Naive B cell (primary cell): ENCODE measurements at places on chromosomes 7 and 10.
A peak's percentile ranks its signal among the peaks of the same experiment; 100 is the strongest.

DNA sequence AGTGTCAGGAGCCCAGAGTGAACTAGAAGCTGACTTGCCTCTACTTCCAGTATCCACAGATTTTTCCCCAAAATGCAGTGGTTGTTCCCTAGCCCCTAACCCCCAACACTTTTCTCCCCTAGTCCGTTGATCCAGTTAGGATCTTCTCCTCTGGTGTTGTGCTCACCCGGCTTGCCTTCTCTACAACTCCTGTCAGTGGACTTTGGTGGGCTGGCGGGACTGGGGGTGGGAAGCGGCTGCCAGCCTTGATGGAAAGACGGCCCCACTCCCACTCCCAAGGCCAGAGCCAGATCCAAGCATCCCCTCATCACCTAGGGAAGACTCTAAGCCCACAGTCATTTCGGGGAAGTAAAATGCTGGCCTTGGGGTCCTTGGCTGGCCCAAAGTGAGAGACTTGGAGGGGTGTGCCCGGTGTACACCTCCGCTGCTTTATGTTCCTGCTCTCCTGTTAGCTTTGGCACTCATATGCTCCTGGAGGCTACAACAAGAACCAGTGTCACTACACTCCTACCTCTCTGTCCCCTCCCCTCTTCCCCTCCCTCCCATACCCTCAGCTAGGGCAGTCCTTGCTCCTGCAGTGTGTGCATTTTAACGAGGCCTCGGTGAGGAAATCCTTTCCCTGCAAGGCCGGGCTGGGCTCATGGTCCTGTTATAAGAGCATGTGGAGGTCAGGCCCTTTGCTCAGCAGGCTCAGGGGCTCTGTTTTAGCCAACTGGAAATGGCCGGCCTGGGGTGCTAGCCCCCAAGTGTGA lies 930 bp upstream of the HOXA10 start:
- H3K36me3 ChIP-seq: no peaks in the 10 kb centered on the region
- DNase-seq: no peak
- peak overlapping the region; percentile 76 for H3K4me3 ChIP-seq
- peaks cover 65% of the 10 kb centered on the region for H3K27me3 ChIP-seq

DNA sequence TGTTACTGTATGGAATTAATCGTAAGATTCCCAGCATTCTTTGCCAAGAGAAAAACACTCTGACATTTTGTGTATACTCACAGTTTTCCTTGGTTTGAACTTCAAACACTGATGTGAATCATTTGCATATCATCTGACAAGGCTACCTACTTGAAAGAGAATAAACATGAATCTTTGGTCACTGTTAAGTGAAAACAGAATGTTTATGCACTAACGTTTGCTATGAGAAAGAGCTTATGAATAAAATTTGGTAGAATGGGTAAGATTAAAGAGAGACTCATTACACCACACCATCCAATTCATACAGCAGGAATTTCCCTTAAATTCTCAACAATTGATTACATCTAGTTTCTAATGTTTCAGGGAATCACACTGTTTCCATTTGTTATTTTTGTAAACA lies 46.6 kb downstream of the MACC1 start:
- H3K36me3 ChIP-seq: no peaks in the 10 kb centered on the region
- DNase-seq: no peak
- no peak overlapping the region for H3K4me3 ChIP-seq
- H3K27ac ChIP-seq: no peak overlapping the region
- no peaks in the 10 kb centered on the region for H3K4me1 ChIP-seq

DNA sequence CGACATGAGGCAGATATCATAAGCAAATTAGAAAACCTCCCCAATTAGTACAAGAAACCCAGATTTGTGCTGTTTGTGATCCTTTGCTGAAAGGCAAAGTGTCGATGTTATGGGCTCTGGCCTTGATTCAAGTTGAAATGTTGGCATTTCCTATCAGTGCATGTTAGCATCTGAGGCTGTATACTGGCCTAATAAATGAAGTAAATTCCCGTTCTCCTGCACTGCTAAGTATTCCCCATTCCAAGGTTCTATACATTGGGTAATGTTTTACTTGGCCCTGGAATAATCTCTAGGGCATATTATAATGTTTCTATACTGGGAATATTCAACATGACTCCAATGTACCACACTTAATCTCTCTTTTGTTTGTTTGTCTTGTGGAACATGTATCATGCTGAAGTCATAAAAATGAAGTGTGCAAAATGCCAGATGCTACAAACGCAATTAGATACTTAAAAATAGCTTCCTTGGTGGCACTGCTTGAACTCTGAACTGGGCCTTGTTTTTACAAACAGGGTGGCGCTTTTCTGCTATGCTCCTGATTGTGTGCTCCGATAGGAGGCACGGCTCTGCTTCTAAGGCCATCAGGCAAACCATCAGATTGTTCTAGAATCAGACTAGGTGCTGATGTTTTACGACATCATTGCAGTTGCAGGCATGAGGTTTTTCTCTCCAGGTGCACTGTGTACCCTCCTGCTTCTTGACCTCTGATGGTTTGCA lies 156.7 kb upstream of the TCF7L2 start:
- H3K27ac ChIP-seq: no peak overlapping the region
- H3K36me3 ChIP-seq: peaks cover 19% of the 10 kb centered on the region
- H3K4me3 ChIP-seq: no peak overlapping the region

DNA sequence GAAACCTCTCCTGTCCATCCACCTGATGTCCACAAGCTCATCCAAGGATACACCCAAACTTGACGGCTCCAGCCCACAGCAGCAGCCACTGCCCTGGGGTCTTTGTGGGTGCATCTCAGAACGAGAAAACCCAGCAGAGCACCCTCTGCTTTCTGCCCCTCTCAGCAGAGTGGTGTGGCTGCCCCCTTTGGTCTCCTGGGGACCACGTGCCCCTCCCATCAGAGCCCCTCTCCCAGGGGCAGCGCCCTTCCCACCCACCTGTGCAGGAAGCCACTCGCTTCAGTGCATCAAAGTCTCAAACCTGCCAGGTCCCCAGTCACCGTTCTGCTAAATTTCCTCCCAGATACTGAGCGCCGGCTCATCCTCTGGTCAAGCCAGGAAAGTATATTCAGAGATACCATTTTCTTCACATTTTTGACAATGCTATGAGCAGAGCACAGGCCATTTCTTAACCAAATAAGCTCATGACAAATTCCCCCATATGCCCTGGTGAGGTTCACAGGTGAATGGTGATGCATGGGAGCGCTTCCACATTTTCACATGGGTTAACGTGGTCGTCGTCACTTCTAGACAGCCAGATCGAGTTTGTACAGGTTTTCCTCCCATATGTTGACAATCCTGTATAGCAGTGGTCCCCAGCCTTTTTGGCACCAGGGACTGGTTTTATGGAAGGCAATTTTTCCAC lies 32.4 kb downstream of the CAMK2B start:
- H3K27me3 ChIP-seq: peaks cover 57% of the 10 kb centered on the region
- H3K4me1 ChIP-seq: no peaks in the 10 kb centered on the region
- H3K4me3 ChIP-seq: no peak overlapping the region
- DNase-seq: no peak
- no peak overlapping the region for H3K27ac ChIP-seq

GRCh38 chr10:113004069-113004618 lies 54.1 kb downstream of the TCF7L2 start:
- H3K36me3 ChIP-seq: no peaks in the 10 kb centered on the region
- H3K27ac ChIP-seq: no peak overlapping the region
- peaks cover 33% of the 10 kb centered on the region for H3K27me3 ChIP-seq

DNA sequence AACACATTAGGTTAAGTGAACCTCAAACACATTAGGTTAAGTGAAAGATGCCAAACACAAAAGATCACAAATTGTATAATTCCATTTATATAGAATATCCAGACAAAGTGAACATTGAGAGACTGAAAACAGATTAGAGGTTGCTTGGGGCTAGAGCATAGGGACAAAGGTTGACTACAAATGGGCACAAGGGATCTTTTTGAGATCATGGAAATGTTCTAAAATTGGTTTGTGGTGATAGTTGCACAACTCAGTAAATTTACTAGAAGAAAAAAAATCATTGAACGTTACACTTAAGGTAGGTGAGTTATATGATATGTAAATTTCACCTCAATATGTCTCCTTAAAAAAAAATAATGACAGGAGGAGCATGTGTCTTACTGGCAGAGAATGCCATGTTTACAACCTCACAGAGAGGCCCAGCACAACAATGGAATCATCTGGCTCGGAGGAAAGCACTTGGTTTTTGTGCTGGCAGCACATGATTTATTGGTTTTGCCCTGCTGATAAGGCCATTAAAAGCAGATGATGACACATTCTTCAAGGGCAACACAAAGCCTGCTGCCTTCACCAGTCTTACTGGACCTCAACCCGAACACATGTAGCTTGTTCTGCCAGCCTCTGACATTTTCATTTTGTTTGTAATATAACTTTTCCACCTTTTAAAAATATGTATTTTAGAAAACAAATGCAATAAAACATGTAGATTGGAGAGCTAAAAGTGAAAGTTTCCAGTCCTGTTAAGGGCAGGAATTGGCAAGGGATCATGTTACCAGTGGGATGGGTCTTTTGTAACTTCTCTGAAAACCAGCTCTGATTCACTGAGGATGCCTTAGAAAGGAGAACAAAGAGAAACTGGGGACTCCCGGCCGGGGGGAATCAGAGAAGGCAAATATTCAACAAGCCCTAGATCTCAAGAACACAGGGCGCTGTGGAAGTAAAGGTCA lies 11.9 kb upstream of the LMOD2 start:
- no peak overlapping the region for H3K27ac ChIP-seq
- DNase-seq: no peak
- H3K27me3 ChIP-seq: peaks cover 18% of the 10 kb centered on the region
- H3K36me3 ChIP-seq: no peaks in the 10 kb centered on the region
- no peak overlapping the region for H3K4me3 ChIP-seq
- no peaks in the 10 kb centered on the region for H3K4me1 ChIP-seq
